ENCODE measurements at places on chromosomes 5 and 9.
A peak's percentile ranks its signal among the peaks of the same experiment; 100 is the strongest.

GRCh38 chr5:151686674-151687407 lies at the start of gene SPARC:
TSS of gene SPARC (minus strand) at chr5:151686915. CDS start at chr5:151676188, 10,727 bp downstream.
- DNase-seq, result peak; percentile 46

DNA sequence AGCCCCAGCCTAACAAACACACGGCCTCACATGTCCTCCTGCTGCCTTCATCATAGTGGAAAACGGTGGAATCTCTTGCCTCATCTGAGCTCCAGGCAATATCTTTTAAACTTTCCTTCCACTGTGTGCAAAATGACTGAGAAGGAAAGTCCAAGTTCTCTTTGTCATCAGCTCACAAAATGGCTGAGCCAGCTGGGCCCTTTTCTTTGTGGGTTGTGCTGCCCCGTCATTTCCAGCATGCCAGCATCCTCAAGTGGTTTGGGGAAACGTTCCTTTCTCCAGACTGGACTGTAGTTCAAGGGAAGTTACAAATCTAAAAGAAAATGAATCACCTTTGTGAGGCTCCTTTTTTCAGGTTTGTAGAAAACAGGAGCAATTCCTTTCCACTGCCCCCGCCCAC lies 171.1 kb upstream of the FSTL4 start:
- no peak for DNase-seq

GRCh38 chr5:66849803-66850202 lies 253.6 kb downstream of the MAST4 start:
- DNase-seq, result no peak

- DNase-seq, result no peak
These were observed 49.4 kb downstream of the PLK2 start for GRCh38 chr5:58410441-58410840.

GRCh38 chr9:104779334-104779733 lies 15.4 kb downstream of the NIPSNAP3B start:
- no peak for DNase-seq

DNA sequence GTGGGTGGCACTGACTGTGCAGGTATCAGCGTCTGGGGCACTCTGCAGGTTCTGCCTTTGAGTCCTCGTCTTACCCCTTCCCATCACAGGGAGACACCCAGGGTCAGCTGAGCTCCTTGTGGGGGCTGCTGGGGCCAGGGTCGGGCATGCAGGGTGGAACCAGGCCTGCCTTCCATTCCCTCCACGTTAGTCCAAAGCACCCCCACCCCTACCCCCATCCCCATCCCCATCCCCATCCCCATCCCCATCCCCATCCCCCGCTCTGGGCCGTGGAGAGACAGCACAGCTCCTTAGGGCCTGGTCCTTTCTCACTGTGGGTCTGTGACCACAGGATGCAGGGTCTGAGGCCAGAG lies 1.6 kb upstream of the PITX1 start:
- DNase-seq, result no peak

DNA sequence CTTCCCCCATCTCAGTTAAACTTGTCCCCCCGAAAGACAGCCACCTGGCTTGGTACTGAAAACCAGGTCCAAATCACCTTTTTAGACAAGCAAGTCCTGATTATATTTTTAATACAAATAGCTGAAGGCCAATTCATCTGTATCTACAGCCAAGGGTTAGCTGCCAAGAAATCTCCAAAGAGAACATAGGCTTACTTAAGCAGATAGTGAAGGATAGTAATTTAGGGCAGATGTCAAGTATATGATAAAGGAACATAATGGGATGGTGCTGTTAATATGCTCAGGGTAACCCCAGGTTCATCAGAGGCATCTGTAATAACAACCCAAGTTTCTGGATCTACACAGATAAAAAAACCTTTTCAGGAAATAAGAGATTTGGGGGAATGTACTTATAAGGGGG lies 133.0 kb downstream of the EBF1 start:
- DNase-seq, result no peak

GRCh38 chr5:172878933-172879752 lies 45.1 kb downstream of the ERGIC1 start:
- DNase-seq, result no peak

DNA sequence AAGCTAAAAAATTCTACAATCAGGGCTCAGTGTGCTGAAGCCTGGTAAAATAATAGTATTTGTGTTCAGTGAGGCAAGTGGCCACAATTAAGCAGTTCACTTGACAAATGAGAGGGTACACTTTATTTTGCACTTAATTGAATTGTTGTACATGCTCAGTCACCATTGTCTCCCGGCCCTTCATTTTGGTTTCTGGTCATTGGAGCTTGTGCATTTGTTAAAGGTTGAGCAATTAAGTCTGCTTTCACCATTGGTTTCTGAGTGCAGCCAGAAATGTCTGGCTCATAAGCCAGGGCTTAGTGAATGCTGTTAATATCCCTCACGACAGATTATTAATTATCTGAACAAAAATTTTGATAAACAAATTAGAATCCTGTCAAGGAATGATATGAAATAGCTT lies 89.6 kb downstream of the PRDM6 start:
- no peak for DNase-seq

DNA sequence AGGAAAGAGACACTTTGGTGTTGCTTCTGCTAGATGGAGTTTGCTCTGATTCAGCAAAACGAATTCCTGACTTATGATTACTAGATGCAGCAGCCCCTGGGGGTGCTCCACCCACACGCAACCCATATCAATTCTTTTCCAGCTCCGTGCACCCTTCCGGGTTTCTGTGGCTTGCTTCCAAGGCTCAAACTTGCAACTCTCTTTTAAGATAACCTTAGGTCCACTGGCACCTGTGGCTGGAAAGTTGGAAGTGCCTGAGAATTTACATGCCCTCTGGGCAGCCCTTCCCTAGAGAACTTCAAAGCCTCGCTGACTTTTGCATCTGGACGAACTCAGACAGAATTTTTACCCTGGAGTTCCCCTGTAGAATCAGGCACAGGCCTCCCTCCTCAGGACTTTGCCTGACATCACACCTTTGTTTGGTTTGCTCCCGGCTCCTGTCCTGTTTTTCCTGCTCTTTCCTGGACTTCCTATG lies 224.9 kb downstream of the SNX18 start:
- DNase-seq, result no peak

DNA sequence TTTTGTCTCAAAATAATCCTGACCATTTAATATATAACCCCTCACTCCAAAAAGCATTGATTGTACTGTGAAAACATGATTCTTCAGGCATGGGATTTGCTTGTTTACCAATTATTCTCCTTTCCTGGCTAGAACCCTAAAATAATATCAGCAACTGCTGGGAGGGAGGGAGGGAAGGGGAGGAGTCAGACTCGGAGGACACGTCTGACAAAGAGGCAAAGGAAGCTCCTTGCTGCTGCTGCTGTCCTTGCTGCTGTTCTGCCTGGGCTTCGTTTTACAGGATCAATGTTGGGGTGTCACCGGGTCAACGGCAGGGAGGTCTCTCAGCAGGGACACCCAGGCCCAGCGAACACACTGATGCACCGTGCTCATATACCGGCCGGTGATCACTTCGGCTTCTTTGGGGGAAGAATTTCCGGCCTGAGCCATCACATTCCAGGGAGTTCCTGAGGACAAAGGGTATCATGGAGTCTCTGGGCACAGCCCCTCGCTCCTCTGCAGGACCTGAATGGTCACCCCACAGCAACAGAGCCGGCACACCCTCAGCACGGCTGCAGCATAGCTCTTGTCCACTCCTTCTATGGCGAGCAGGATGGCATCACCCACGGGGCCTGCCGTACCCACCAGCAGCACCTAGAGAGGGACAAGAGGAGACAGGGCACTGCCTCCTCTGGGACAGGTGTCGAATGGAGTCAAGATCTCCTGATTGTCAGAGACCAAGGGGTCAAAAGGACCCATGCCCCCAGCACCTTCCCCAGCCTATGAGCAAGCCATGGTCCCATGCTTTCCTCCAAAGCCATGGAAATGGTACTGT lies 27.9 kb downstream of the MED10 start:
- DNase-seq, result no peak

- DNase-seq, result no peak
These were observed 67.1 kb downstream of the LHX2 start for GRCh38 chr9:124078641-124079040.

DNA sequence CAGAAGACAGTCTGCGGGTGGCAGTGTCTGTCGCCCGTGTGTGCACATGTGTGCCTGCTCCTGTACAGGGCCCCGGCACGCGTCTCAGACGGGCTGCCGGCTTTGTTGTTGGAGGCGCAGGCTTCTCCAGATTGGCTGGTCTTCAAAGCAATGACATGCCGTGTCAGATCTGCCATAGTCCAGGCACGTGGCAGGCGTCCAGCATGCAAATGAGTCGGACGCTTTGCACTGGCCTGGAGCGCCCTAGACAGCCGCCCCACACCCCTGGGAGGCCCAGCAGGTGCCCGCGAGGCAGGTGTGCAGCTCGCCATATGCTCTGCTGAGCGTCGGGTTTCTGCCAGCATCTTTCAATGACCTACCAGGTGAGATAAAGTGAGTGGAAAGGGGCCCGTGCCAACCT lies 71.5 kb downstream of the GADD45G start:
- peak; percentile 83 for DNase-seq

GRCh38 chr9:6897207-6897822 lies 139.5 kb downstream of the KDM4C start:
- no peak for DNase-seq

GRCh38 chr9:28134446-28134976 lies 561.2 kb upstream of the C9orf72 start:
- DNase-seq, result no peak

DNA sequence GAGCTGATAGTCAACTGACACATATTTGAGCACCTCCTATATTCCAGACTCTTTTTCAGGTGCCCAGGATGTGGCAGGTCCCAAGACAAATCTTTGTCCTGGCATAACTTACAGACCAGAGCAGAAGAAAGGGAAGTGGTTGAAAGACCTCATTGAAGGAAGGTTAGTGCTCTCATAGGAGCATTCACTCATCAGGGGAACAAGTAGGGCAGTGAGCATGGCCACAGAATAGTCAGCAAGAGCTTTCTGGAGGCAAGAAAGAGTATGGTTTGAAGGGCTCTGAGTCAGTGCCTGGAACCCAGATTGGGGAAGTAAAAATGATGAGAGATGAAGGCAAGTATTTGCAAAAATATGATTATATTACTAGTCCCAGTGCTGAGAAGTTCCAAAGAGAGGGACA lies 25.0 kb upstream of the ERMP1 start:
- no peak for DNase-seq

- DNase-seq, result no peak
These were observed 48.7 kb upstream of the NKD2 start for GRCh38 chr5:959581-960531.

DNA sequence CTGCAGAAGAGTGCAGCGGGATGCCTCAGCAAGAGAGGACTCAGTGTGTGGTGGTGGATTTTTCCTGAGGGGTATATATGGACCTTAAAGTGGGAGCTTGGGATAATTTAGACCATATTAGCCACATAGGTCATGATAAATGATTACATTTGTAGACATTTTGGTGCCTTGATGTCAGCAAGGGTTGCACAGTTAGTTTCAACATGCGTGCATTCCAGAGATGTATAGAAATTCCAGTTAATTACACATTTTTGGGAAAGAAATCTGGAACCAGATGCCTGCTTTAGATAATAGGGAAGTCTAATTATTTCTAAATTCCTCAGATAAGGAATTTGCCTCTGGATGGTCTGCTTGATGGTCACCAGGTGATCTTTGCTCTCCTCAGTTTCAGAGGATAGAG lies 440.6 kb upstream of the PAPPA start:
- DNase-seq, result no peak

Measured in NCI-H2171 treated with DMSO at 0.1 percent for 48 hours (cell line).